ENCODE measurements at places on chromosomes 7 and 10. TPM values are rescaled to one million over a fixed set of nuclear protein-coding genes. Genes with fewer than 3 reads are reported as not detected.

The CPXM2 gene
- total RNA-seq: 0.52 TPM

GRCh38 chr7:7051206-7051877 is 131.0 kb upstream of the C1GALT1 start:
- no peak for DNase-seq

DNA sequence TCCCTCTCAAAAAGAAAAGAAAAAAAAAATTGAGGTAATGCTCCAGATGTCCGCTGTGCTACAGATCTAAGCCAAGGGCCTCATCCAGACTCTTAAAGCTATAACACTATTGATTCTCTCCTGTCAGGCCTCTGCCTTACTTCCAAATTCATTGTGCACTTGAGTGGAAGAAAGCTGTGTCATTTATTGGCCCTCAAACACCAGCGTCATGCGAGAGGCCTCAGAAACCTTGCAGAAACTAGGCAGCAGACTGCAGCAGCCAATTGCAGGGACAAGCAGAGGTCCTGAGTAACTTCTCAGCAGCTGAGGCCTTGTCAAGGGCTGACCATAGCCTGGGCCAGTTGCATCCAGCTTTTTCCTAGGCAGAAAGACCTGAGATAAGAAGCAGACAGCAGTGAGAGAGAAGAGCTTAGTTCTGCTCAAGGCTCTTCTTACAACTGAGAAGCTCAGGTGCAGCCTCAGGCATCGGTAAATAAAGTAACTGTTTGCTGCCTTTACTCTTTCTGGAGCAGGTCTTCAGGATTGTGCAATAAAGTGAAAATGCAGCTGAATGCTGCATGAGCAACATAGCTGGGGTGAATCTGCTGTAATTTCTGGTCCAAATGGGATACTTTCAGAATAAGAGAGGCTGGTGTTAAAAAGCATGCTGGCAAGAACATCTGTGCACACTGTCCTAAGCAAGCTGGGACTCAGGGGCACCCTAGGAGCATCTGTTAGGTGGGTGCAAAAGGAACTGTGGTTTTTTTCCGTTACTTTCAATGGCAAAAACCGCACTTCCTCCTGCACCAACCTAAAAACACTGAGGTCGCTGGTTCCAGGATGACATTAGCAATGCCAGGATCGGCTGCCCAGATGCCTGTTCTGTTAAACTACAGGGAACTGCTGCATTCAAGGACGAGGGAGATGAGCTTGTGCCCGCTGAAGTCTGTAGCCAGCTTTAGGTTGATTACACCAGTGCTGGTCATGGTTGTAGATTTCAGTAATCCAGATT is 181.8 kb upstream of the PFKP start:
- DNase-seq: no peak

DNA sequence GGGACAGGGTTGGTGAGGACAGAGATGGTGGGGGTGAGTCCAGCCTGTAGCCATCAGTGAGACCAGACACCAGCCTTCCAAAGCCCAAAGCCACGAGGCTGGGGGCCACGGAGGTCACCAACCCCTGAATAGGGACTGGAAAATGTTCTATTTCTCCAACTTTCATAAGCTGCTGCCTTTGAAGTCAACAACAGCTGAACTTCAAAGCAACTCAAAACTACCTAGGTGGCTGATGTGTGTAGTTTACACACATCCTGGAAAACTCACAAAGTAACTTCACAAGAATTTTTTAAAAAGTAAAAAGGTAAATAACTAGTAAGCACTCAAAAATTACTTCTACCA is 88.8 kb downstream of the CHST15 start:
- DNase-seq: no peak

- no peak for DNase-seq
These were observed 77.1 kb downstream of the MAP3K8 start for GRCh38 chr10:30510932-30511700.

DNA sequence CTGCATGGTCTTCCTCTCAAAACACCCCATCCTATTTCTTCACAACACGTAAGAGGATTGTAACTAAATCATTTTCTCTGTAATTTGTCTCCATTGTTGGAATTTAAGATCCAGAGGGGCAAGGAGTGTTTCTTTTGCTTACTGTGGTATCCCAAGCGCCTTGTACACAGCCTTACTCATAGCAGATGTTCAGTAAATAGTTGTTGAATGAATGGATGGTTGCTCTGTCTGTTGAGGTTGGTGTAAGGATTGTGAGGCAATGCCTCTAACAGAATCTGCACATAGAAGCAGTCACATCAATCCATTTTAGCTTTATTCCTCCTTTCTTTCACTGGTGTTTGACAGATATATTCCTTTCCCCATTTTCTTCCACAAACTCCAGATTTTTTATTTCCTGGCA is 90.1 kb downstream of the ZNF365 start:
- no peak for DNase-seq

- DNase-seq: no peak
These were observed 23.9 kb downstream of the NRAP start for GRCh38 chr10:113639966-113640365.

GRCh38 chr10:118153287-118153686 is 106.5 kb upstream of the RAB11FIP2 start:
- no peak for DNase-seq
